Hematopoietic multipotent progenitor cell treated with erythropoietin and hydrocortisone succinate and interleukin-3 and kit ligand, for 4 days (in vitro differentiated cells): ENCODE measurements at places on chromosomes 11 and 22.

GRCh38 chr22:31893460-31893859, 50.9 kb upstream of the YWHAH start:
- no peak for DNase-seq

- DNase-seq = no peak
These were observed 1.9 kb downstream of the ACR start for GRCh38 chr22:50739894-50740293.

DNA sequence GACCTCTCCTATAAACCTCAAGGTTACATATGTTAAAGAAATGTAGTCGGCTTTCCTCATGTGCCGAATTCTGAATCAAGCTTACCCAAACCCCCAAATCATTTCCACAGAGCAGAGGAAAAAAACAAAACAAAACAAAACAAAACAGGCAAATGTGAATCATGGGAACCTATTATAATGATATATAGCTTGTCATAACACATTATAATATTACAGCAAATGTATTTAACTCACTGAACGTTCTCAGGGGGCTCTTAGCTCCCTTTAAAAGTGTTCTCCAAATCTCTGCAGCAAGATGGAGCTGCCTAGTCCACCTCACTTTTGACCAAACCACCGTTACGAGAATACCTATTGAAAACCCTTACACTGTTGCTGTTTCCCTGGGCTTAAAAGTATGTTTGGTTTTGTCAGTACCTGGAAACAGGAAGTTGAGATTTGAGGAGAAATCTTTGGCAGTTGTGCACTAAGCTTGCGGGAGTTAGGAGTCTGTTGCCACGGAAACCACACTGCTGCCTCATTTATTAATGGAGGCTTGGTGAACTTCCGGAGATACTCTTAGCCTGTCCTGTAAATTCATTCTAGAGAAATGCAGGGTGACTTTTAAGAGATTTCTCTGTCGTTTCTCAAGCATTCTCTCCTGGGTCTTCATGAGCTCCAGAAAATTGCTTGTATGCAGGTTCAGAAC, 167.0 kb upstream of the RASSF10 start:
- DNase-seq = peak; percentile 40

DNA sequence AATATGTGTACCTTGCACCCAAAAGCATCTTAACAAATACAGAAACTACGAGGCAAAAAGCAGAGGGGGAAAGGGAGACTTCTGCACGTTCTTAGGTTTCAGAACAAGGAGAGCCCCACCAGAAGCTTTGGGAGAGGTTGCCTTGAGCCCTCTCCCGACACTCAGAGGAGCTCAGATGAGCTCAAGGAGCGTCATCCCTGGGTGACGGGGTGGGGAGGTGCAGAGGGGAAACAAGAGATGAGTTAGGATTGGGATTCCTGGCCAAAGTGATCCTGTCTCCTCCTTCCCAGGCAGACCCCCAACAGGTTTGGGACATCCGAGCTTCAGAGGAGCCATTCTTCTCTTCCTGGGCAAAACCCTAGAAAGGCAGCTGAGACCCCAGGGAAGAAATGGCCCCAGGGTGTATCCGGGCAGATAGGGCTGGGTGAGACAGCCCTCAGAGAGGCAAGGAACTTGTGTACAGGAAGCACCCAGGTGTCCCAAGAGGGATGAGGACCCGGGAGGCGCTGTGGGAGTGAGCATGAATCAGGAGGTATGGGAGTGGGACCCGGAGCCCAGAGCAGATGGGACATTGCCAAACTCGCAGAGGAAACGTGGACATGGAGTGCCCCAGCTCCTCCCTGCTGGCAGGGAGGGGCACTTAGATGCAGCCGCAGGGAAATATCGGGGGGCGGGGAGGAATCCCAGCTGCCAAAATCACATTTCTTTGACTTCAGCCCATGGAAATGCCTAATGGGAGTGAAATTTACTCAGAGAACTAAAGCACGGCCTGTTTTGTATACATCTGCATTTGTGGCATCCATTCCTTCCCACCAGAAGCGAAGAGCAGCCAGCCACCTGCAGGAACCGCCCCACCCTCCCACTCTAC, 12.4 kb downstream of the C1QTNF6 start:
- DNase-seq = no peak

GRCh38 chr11:100735949-100736675, 49.0 kb downstream of the ARHGAP42 start:
- DNase-seq = no peak

GRCh38 chr11:129372609-129373488, 2.8 kb upstream of the BARX2 start:
- DNase-seq = peak; percentile 9

GRCh38 chr11:110097459-110098012, 4.3 kb downstream of the ZC3H12C start:
- no peak for DNase-seq

GRCh38 chr11:69645801-69646492, 5.0 kb downstream of the CCND1 start:
- DNase-seq = no peak

GRCh38 chr11:70542406-70542805, 144.1 kb downstream of the CTTN start:
- no peak for DNase-seq

DNA sequence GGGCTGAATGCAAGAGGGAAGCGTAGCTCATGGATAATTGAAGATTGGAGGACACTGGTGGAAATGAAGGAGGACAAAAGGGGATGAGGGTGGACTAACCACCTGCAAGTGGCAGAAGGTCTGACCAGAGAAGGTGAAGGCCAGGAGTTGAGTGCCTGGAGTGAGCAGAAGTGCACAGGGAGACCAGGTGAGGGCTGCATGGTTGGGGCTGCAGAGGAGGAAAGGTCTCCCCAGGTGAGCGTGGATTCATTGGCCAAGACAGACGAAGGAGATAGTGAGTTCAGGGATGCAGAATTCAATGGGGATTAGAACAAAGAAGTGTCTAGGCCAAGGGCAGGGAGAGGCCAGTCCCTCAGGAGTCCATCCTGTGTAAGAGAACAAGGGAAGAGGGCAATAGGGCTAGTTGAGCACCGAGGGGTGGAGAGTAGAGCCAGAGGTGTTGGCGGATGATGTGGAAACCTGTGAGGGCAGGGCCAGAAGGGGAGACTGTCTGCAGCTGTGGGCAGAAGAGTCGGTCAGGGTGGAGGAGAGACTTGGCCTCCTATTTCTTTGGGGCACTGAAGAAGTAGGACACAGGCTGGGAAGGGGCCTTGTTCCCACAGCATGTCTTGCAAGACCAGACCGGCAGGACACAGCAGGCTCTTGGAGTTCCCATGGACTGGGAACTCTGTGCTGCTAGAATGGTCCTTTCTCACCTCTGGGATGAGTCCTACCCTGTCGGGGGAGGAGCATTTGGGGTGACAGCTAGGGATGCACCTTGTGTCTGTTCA, 6.7 kb downstream of the TRIM29 start:
- DNase-seq = no peak

DNA sequence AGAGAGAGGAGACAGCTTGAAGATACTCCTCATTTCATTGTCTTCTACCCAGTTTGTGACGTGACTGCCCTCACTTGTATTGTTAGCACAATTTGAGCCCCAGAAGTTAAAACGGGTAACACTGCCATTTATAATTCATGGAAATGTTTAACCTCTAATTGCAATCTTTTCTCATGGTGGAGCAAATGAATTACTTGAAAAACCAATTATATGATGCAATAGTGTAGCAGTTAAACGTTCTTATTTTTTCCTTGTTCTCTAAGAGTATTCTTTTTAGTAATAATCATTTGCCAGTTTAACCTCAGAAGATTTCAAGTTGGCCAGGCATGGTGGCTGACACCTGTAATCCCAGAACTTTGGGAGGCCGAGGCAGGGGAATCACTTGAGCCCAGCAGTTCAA, 56.6 kb downstream of the CDON start:
- no peak for DNase-seq

- DNase-seq = peak; percentile 68
These were observed 9.1 kb upstream of the OR10D3 start for GRCh38 chr11:124174001-124174583.

- no peak for DNase-seq
These were observed 176.7 kb upstream of the NCAM1 start for GRCh38 chr11:112784323-112785073.

DNA sequence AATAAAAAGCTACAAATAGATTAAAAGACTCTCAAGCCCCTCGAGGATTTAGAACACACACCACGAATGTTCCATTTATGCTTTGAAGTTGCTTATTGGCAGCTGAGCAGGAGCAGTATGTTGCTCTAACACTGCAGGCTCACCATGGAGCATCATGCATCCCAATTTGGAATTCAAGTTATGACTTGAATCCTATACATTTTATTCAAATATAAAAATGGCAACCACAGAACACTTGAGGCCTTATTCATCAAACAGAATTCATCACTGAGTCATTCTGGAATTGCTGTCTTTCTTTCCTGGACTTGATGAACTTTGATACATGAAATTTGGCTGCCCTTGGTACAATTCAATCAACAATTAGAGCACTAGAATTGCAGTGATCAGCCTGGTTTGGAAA, 24.5 kb upstream of the BLID start:
- DNase-seq = no peak

DNA sequence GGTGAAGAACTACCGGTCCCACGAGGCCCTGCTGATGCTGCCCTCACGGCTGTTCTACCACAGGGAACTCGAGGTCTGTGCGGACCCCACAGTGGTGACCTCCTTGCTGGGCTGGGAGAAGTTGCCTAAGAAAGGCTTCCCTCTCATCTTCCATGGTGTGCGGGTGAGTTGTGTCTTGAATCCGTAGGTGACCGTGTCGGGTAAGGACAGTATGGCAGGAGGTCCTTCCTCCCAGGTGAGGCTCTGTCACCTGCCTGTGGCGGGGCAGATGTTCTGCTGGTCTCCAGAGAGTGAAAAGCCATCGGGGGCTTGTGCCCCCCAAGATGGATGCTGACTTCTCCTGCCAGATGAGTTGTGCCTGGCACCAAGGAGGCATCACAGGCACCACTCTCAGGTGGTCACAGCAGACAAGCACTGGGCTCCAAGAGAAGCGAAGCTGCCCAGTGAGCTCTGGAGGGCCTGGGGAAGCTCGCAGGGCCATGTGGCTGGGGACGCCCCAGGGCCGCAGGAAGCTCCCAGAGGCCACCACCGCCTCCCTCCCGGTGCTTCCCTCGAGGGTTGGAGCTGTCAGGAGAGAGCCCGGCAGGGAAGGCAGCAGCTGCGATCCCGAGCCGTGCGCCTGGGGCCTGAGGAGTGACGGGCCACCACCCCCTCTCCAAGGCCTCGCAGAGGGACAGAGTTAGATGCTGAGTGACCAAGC, 17.3 kb upstream of the PANX2 start:
- DNase-seq = no peak

DNA sequence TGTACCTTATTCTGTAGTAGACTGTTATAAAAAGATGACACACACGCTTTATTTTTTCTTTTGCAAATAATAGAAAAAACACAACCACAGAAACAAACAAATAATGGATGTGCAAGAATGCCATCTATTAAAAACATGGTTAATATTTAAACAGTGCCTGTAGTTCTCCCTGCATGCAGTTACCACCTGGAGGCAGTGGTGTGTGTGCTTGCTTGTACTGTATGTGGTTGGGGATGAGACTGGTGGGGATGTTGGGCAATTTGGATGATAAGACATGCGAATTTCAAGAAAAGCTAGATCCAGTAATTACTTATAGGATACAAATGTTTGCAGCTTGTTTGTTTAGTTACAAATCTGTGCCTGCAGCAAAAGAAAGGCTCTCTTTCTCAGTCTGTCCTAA, 3.6 kb downstream of the C11orf87 start:
- DNase-seq = no peak

DNA sequence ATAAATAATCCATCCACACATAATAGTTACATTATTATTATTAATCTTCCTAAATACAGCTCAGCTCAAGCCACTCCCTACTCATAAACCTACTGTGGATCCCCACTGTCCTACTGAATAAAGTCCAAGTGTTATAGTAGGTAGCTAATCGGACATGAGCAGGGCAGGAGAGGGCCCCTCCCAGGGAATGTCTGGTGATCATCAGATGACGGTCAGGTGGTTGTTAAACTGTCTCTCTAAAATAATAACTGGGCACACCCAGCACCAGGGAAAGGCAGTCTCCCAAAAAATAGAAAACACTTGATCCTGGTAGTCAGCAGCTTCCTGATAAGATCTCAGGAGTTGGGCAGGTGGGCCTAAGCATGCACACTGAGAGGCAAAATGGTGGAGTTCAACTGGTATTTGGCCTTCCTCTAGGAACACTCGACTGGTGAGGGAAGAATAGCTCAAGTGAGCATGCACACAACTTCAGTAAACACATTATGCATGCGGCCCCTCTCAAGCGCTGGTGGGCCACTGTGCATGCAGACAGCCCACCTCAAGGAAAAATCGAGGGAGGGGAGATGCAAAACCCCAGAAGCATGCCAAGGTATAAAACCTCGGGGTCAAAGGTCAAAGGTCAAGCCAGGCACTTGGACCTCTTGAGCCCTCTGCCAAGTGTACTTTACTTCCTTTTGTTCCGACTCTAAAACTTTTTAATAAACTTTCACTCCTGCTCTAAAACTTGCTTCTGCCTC, 65.0 kb downstream of the LRRC32 start:
- no peak for DNase-seq

GRCh38 chr11:38683484-38683883, 2085.4 kb upstream of the RAG2 start:
- DNase-seq = no peak

DNA sequence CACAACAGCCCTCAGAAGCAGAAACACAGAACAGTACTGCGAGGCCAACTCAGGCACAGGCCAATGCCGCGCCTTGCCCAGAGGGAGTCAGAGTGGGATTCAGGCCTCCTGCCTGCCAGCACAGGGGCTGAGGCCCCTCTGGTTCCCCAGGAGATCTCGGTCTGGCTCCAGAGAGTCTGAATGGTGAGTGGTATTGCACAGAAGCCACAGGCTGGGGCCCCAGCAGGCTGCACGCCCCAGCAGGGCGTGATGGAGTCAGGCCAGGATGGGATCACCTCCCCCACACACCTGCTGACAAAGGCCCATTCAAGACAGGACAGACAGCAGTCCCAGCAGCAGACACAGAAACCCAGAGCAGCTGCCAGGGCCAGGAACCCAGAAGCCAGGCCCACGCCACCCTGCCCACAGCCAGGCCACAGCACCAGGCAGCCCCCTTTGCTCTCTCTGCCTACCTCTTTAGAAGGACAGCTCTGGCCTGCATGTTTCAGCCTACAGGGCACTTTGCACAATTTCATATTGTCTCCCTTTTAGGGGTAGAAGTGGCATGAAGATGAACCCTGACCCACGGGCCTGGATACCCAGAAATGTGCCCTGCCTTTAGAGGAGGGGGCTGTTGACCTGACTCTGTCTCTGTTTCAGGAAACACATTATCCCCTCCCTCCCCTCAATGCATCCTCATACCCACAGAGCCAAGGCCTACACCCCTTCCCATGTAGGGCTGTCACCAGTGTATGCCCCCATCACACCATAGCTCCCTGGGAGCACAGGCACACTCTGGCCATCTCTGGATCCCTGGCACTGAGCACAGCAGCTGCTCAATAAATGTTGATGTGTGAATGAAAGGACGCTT, 6.1 kb downstream of the FXYD6 start:
- DNase-seq = no peak

DNA sequence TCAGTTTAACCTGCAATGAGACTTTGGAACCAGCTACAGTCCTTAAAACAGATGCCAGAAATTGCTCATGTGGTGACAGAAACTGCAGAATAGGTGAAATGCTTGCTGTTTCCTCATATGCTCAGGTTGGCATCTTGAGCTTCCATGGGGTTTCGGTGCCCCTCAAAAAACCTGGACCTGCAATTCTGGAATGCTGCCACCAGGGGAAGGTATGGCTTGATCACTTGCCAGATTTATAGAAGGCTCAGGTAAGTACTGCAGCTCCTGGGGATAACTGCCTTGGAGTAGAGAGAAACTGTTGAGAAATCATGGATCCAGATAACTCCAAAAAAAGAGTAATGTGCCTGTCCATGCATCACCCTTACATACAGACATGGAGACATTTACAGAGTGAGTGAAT, 113.0 kb downstream of the CTTN start:
- DNase-seq = no peak
